ENCODE measurements at places on chromosomes 7 and 10. TPM values are rescaled to one million over a fixed set of nuclear protein-coding genes. Genes with fewer than 3 reads are reported as not detected.

The OR2A14 gene
- total RNA-seq = not detected

The ZNF746 gene
- total RNA-seq = 8.4 TPM

The PRSS37 gene
- not detected for total RNA-seq

The NPSR1 gene
- total RNA-seq = not detected

The ATOH7 gene
- total RNA-seq = not detected

The TUBB8 gene
- not detected for total RNA-seq

The CTAGE6 gene
- not detected for total RNA-seq

The TRDMT1 gene
- total RNA-seq = 4.5 TPM

The MSMB gene
- total RNA-seq = not detected

The CALCR gene
- 0.05 TPM for total RNA-seq

The ARID5B gene
- total RNA-seq = 14.0 TPM

The PRPS1L1 gene
- total RNA-seq = not detected

The INTS1 gene
- total RNA-seq = 25.8 TPM

The TLL2 gene
- total RNA-seq = 10.8 TPM

The MOGAT3 gene
- total RNA-seq = not detected

The MAGI2 gene
- 3.1 TPM for total RNA-seq

The UPP1 gene
- total RNA-seq = 20.9 TPM

The EVX1 gene
- not detected for total RNA-seq

The CYP3A4 gene
- total RNA-seq = not detected

The FRMPD2 gene
- total RNA-seq = not detected

The MDH2 gene
- total RNA-seq = 688 TPM

The SPDYE8 gene
- not detected for total RNA-seq

The ACTL6B gene
- not detected for total RNA-seq

The SPDYE11 gene
- total RNA-seq = not detected

Measured in Right ventricle myocardium inferior (tissue), 1 donor.